Heart right ventricle (tissue), 16 donors: ENCODE measurements at places on chromosomes 6 and 20.
A peak's percentile ranks its signal among the peaks of the same experiment; 100 is the strongest.

GRCh38 chr6:166464068-166465002 lies 81.6 kb upstream of the MPC1 start:
- DNase-seq = no peak

GRCh38 chr6:31829633-31830283 lies 2.2 kb downstream of the HSPA1B start:
- DNase-seq = no peak

DNA sequence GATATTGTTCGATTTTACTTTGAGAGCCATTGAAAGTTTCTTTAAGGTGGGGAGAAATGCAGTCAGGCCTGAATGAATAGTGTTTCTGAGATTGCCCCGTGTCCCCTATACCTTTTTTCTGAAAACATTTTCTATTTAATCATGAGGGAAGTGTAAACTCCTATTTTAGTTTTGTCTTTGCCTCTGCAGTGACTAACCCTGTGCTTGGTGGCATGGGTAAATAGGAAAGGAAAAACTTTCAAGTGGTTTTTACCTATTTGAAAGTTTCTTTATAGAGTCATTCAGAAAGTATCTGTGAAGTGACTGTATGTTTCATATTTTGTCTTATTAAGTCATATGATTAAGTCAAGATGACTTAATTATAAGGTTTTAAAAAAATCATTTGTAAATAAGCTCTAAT lies 14.5 kb downstream of the SNRNP48 start:
- no peak for DNase-seq

DNA sequence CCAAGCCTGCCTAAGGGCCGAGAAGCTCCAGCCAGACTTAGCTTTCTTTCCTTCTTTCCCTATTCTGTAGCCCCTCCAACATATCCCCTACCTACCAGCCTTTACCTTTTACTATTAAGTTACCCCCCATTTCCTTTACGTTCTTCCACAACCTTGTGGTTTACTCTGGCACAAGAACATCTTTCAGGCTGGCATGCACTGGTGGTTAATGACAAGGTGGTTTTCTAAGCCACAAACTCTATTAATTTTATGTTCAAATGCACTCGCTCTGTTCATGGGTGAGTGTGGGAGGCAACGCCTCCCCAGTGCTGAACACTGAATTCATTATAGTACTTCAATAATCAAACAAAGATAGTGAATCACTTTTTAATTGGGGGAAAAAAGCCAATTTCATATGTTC lies 64.4 kb downstream of the TRERF1 start:
- no peak for DNase-seq

DNA sequence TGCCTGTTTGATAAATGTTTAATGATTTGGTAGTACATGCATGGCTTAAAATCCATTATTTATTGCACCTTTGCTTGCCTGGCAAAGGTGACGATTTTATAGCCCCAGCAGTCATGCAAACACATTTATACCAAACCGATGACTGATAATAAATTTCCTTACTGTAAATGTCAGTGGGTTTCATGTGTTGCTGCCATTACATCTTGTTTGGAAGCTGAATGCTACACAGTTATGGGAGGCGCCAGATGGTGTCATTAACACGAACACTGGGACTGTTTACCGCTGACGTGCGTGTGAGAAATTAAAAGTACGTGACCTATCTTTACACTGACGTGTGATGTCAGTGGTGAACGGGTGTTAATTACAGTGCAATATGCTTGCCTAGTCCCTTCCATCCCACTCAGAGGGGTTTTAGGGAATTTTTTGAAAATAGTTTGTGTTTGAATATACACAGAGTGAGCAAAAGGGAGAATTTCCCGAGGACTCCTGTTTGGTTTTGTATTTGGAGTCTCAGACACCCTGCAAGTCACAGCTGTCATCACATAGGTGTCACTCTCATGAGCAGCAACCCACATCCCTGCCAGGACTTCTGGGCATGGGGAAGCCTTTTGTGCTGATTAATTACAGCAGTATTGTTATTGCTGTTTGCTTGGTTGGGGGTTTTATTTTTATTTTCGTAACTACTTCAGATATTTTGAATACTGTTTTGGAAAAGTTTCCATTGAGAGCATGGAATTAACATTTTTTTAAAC lies 151.8 kb upstream of the INSM1 start:
- DNase-seq = peak; percentile 66

DNA sequence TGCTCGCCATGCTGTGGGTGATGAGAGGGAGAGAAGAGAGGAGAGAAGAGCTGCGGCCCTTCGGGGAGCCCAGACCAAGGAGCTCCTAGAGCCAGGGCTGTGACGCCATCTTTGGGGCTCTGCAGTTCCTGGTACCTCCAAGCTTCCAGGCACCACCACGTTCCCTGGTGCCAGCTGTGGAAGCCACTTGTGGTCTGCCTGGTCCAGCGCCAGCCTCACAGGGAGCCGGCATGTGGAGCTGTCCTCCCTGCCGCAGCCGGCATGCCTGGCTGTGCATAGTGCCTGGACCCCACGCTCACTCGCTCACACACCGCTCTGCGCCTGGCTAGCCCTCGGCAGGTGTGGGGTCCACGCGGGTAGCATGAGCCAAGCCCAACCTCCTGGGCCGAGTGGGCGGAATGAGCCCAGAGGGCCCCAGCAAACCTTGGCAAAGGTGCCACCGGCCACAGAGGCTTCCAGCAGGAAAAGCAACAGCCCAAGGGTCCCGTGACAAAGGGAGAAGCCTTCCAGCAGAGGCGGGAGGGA lies 19.3 kb upstream of the CHRNA4 start:
- DNase-seq = no peak

DNA sequence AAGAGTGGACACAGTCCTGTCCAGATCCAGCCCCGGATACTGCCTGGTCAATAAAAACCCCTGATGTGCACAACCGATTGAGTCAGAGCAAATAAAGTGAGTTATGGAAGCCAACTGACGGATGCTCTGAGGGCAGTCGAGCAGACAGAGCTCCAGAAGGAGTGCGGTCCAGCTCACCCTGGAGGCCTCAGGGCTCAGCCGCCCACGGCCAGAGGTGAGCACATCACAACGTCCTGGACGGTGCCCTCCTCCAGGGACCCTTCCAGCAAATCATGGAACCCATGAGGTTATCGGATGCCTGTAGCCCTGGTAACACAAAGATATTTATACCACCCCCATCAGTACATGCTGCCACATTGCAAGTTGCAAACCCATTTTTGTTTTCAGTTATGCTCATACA lies 44.0 kb upstream of the SMOC2 start:
- no peak for DNase-seq

DNA sequence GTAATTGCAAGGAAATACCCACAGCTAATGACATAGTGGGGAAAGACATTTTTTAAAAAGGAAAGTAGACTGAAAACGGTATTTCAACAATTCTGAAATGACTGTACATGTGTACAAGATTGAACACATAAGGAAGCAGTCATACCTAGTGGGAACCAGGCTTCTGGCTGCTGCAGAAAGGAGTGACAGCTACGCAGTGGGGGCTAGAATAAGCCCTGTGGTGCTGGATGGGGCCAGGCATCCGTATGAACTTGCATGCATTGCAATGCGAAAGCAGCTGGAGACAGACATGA lies 54.9 kb upstream of the GPR31 start:
- no peak for DNase-seq

- DNase-seq = no peak
Measured at GRCh38 chr6:148700741-148701311, 46.0 kb upstream of the UST start.

GRCh38 chr6:28208111-28208659 lies 16.9 kb upstream of the ZSCAN9 start:
- no peak for DNase-seq

DNA sequence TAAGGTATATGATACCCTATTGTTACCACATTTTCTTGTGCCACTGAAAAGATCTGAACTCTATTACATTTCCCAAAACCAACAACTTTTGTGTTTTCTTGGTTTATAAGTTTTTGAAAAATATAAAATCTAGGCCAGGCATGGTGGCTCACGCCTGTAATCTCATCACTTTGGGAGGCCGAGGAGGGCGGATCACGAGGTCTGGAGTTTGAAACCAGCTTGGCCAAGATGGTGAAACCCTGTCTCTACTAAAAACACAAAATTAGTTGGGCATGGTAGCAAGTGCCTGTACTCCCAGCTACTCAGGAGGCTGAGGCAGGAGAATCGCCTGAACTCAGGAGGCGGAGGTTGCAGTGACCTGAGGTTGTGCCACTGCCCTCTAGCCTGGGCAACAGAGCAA lies 34.3 kb downstream of the SAMHD1 start:
- DNase-seq = no peak

DNA sequence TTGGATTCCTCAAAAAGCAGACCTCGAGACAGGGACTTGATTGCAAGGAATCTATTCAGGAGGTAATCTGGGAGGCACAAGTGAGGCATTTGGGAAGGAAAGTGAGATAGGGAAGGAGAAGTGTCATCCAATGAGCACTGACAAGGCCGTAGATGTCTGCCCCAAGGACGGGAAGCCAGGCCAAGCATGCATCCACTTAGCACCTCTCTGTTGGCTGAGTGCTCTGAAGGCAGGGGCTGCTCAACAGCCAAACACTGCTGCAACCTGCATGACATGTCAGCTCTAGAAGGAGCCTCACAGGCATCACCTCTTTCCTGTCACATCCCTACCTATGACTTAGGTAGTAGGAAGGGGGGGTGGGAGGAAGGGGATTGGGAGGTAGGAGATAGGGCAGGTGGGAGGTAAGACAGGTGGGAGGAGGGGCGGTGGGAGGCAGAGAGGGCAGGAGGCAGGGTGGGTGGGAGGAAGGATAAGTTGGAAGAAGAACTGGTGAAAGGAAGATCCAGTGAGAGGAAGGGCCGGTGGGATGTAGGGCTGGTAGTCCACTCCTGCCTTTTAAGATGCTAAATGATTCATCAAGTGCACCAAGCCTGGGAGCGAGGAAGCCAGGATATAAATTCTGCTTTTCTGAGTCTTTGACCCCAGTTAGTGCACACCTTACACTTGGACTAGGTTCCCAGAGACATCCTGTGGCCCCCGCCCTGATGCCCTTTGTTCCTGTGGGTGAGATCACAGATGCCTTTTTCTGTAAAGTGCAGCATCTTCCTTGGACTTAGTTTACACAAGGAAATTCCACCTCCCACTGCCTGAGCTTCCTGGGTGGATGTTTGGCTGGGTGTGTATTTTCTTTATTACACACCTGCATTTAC lies 83.8 kb upstream of the NXT1 start:
- DNase-seq = no peak

- no peak for DNase-seq
Measured at GRCh38 chr6:149252622-149253021, 64.9 kb upstream of the TAB2 start.

DNA sequence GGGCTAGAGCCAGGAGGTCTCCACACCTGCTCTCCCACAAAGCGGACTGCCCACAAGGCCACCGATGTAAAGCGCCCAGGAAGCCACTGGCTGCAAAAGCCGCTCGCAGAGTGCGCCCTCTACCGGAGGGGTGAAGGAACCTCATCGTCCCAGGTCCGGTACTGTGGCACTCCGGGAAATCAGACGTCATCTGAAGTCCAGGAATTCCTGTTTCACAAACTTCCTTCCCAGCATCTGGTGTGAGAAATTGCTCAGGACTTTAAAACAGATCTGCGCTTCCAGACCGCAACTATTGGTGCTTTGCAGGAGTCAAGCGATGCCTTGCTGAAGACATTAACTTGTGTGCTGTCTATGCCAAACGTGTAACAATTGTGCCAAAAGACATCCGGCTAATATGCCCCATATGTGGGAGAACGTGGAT lies 115.1 kb upstream of the ARID1B start:
- no peak for DNase-seq

DNA sequence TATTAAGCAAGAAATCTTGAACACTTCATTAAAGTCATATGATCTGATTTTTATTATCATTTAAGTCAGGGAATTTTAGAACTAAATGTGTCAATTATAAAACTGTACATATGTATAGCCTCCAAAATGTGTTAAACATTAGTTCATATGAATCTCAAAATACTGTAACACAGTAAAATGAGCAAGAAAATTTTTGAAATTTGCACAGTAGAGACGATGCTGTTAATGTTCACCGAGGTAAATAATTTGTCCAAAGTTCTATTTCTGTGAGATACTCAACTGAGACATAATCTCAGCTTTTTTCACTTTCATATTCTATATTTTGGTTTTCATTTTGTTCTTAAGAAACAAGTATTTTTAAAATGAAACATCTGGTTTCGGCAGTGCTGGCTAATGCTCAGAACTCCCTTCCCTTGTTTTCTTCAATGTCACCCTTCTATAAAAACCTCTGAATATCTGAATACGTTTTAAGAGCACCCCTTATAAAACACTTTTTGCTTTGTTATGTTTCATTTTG lies 353.1 kb downstream of the LAMA2 start:
- no peak for DNase-seq

- DNase-seq = no peak
Measured at GRCh38 chr6:132298344-132298949, 102.8 kb downstream of the MOXD1 start.

GRCh38 chr6:97068211-97068610 lies 143.7 kb downstream of the KLHL32 start:
- DNase-seq = no peak

DNA sequence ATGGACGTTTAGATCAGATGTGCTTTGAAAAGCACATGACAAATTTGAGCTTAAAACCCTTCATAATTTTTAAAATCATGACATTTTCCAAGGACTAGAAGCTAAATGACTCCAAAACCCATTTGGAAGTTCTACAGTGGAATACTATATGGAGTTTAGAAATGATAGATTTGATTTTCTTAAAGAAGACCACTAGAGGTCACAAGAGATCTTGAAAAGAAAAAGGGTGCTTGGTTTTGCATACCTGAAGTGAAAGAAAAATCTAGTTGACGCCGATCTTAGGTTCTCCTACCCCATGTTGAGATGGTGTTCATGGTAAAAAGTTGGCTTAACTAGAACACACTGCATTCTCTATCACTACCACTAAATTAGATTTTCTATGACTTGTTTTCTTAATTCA lies 31.5 kb downstream of the CFAP61 start:
- DNase-seq = no peak

- no peak for DNase-seq
Measured at GRCh38 chr20:64183313-64183712, 19.1 kb downstream of the MYT1 start.

- no peak for DNase-seq
Measured at GRCh38 chr6:47064274-47064673, 22.1 kb upstream of the ADGRF1 start.

DNA sequence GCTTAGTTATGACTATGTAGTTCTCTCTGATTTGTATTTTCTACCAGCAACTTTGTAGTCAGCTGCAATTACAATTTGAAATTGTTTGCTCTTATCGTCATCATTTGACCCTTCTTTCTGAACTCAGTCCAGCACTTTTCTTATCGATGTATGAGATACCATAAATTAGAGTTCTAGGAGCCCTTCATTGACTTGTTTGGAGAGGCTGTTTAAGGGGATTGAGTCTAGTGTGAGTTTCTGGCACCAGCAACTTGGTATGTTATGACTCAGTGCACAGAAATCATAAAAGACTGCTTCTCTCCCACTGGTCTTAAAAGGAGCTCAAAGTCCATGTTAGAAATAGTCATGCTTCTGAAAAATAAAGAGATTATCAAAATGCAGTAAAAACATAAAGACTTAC lies 190.3 kb downstream of the TENT5A start:
- no peak for DNase-seq

DNA sequence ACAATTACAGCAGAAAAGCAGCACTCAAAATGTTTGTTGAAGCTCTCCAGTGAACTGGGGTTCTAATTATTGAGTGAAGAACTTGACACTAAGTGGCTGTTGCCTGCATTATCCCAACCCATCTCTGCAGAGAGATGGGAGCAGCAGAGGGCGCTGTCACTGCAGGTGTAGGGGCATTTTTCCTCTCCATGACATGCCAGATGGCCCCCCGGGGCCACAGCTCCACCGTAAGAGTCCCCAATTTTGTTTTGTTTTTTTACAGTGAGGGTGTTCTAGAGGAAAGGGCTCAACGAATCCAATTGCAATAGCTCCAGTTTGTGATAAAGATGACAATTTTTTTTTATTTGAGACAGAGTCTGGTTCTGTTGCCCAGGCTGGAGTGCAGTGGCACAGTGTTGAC lies 1.9 kb upstream of the FUCA2 start:
- peak; percentile 25 for DNase-seq
